ENCODE measurements at places on chromosomes 4 and X.

GRCh38 chr4:10302096-10302495 lies 155.1 kb downstream of the ZNF518B start:
- DNase-seq: no peak

GRCh38 chrX:1870421-1870820 lies 255.6 kb downstream of the ASMT start:
- DNase-seq: no peak

DNA sequence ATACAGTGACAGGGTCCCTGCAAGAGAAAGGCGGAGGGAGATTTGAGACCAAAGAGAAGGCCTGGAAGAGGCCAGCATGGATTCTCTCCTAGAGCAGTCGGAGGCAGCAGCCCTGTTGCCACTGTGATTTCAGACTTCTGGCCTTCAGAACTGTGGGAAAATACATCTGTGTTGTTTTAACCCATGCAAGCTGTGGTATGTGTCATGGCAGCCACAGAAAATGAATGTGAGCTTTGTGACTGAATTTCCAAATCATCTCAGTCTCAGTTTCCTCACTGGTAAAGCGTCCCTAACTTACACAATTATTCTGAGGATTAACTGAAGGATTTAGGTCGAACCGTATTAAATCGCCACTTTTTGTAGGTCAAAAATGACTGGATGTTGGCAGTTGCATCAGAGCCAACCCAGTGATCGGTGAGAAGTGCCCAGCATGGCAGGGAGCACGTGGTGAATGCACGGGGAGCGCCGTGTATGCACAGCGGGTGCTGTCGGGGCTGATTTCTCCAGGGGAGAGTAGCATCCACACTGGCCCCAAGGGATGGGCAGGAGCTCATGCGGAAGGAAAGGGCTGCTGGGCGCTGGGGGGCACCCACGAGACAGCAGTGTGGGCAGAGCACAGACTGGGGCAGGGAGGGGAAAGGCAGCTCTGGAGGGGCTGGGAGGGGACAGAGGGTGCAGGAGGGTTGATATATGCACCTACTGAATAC lies 23.8 kb upstream of the NSG1 start:
- no peak for DNase-seq

- no peak for DNase-seq
Observed at GRCh38 chr4:47160095-47160494, 128.7 kb downstream of the GABRB1 start.

Measured in stimulated activated CD8-positive, alpha-beta memory T cell treated with anti-CD3 and anti-CD28 coated beads, Interleukin-12 subunit alpha, Interleukin-12 subunit beta, amount 100 ng/mL, for 1 hour (primary cell).